ENCODE measurements at places on chromosomes 16 and 17. TPM values are rescaled to one million over a fixed set of nuclear protein-coding genes. Genes with fewer than 3 reads are reported as not detected.

The SRR gene
- 9.9 TPM for total RNA-seq

The HBA1 gene
- 2.4 TPM for total RNA-seq

The NETO2 gene
- 28.0 TPM for total RNA-seq

The CENPV gene
- total RNA-seq: 62.3 TPM

The FBXO31 gene
- 79.8 TPM for total RNA-seq

The MAPT gene
- total RNA-seq: 2.5 TPM

The PDIA2 gene
- total RNA-seq: 0.67 TPM

The KRTAP4-6 gene
- total RNA-seq: not detected

The TNP2 gene
- total RNA-seq: not detected

The AGRP gene
- total RNA-seq: not detected

The PDE6G gene
- total RNA-seq: 0.34 TPM

The SOST gene
- not detected for total RNA-seq

The HEATR9 gene
- total RNA-seq: not detected

The WDR81 gene
- total RNA-seq: 23.4 TPM

The SDK2 gene
- total RNA-seq: 0.82 TPM

The PDILT gene
- not detected for total RNA-seq

The AHSP gene
- total RNA-seq: not detected

The ZNF747 gene
- 11.7 TPM for total RNA-seq

The KRT27 gene
- total RNA-seq: 0.36 TPM

The TRIM72 gene
- total RNA-seq: not detected

The SAMD14 gene
- total RNA-seq: 0.70 TPM

The KRT24 gene
- 1.3 TPM for total RNA-seq

The RGS9 gene
- total RNA-seq: 11.4 TPM

The RAP1GAP2 gene
- 55.2 TPM for total RNA-seq

The NPIPB9 gene
- 3.0 TPM for total RNA-seq

The KSR1 gene
- 19.0 TPM for total RNA-seq

The YPEL2 gene
- total RNA-seq: 25.8 TPM

The ABCA10 gene
- total RNA-seq: 2.7 TPM

The PLEKHH3 gene
- total RNA-seq: 15.0 TPM

The KRTAP4-9 gene
- total RNA-seq: not detected

The CFAP119 gene
- 5.9 TPM for total RNA-seq

The LDAF1 gene
- total RNA-seq: 58.9 TPM

The CCL14 gene
- total RNA-seq: 2.3 TPM

The PLD6 gene
- total RNA-seq: 1.3 TPM

The CD68 gene
- 74.0 TPM for total RNA-seq

The DPEP2 gene
- 2.5 TPM for total RNA-seq

The KRT28 gene
- not detected for total RNA-seq

The MEIOB gene
- total RNA-seq: not detected

The SLC6A2 gene
- total RNA-seq: 0.31 TPM

The SALL1 gene
- total RNA-seq: 2.0 TPM

The MYH8 gene
- not detected for total RNA-seq

The FOXL1 gene
- 4.2 TPM for total RNA-seq

The ITGAL gene
- total RNA-seq: 7.3 TPM

The TUBD1 gene
- total RNA-seq: 6.0 TPM

The RDM1 gene
- total RNA-seq: 2.1 TPM
